Mesenteric fat pad (tissue), 1 donor: ENCODE measurements at places on chromosomes 12 and 14. TPM values are rescaled to one million over a fixed set of nuclear protein-coding genes. Genes with fewer than 3 reads are reported as not detected.

Gene CD163
- 943 TPM for total RNA-seq

DNA sequence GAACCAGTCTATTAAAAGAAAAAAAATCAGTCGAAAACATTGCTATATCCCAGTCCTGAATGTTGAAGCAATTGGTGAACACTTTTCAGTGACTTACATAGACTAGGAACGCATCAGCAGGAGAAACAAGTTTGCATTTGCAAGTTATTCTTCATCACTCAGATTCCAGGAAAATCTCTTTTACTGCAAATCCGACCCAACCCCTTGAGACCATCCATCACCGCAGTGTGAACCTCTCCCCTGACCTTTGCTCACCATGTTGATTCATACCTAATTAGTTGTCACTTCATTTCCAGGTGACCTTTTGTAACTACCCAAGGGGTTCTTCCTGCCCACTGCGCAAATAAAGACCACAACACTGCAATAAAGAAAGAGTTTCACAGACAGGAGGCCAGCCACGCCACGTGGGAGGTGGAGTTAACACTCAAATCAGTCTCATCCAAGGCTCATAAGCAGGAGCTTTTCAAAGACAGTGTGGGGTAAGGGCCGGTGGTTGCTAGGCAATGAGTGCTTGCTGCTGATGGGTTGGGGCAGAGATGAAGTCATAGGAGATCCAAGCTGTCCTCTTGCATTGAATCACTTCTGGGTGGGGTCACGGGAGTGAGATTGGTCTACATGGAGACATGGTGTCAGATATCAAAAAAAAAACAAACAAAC, 241.3 kb upstream of the TMEM132C start:
- DNase-seq: no peak

- no peak for DNase-seq
These were observed 24.3 kb upstream of the SUPT16H start for GRCh38 chr14:21408147-21408546.

GRCh38 chr12:11758087-11758486, 108.6 kb downstream of the ETV6 start:
- no peak for DNase-seq

DNA sequence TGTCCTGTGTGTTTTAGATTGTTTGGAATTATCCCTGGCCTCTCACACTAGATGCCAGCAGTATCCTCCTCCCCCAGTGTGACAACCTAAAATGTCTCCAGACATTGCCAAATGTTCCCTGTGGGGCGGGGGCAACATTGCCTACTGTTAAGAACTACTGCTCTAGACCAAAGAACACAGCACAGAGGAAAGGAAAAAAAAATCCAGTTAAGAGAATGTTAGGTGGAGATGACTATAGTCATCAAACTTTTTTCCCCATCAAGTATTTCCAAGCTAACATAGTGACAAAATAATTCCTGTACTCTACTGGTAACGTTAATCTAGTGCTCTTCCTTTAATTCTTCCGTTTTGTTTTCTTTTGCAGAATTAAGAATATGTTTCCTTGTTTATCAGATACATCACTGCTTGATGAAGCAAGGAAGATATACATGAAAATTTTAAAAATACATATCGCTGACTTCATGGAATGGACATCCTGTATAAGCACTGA, 3.5 kb downstream of the CDKN1B start:
- DNase-seq: no peak

- no peak for DNase-seq
These were observed 417.7 kb upstream of the ATXN7L3B start for GRCh38 chr12:74119811-74120362.

- no peak for DNase-seq
These were observed 442.2 kb downstream of the APAF1 start for GRCh38 chr12:99087278-99087677.

GRCh38 chr14:54762296-54762695, 140.3 kb downstream of the GCH1 start:
- no peak for DNase-seq
